ENCODE measurements at places on chromosomes 4 and X.

- DNase-seq: no peak
- no peak overlapping the region for H3K4me3 ChIP-seq
- H3K27ac ChIP-seq: no peak overlapping the region
- no peaks in the 10 kb centered on the region for H3K36me3 ChIP-seq
- H3K4me1 ChIP-seq: no peaks in the 10 kb centered on the region
These were observed 7.6 kb upstream of the BST1 start for GRCh38 chr4:15695240-15695699.

DNA sequence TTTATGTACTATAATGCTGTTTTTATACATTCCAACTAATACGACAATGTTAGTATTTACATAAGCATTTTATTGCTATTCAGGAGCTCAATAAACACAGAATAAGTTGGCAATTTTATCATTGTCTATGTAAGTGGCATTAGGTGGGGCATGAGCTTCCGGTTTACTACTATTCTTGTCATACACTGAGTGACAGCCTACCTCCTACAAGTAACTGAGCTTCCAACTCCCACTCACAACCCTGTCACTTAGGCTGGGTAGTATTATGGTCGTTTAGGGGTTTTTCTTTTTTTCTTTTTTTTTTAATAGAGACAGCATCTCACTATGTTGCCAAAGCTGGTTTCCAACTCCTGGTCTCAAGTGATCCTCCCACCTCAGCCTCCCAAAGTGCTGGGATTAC, 7.4 kb downstream of the PPID start:
- no peak overlapping the region for H3K27ac ChIP-seq
- H3K4me3 ChIP-seq: no peak overlapping the region
- no peaks in the 10 kb centered on the region for H3K27me3 ChIP-seq

DNA sequence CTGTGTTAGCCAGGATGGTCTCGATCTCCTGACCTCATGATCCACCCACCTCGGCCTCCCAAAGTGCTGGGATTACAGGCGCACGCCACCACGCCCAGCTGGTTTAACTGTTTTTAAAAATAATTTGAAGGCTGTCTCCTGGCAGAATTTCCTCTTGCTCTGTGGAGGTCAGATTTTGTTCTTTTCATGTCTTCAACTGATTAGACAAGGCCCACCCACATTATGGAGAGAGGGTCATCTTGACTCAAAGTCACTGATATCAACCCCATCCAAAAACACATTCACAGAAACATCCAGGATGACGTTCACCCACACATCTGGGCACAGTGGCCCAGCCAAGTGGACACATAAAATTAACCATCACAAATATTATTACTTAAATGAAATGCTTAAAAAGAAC, 365.4 kb downstream of the DHRSX start:
- no peaks in the 10 kb centered on the region for H3K4me1 ChIP-seq
- H3K27ac ChIP-seq: no peak overlapping the region
- DNase-seq: no peak
- H3K36me3 ChIP-seq: no peaks in the 10 kb centered on the region
- H3K27me3 ChIP-seq: peaks cover under 1% of the 10 kb centered on the region

DNA sequence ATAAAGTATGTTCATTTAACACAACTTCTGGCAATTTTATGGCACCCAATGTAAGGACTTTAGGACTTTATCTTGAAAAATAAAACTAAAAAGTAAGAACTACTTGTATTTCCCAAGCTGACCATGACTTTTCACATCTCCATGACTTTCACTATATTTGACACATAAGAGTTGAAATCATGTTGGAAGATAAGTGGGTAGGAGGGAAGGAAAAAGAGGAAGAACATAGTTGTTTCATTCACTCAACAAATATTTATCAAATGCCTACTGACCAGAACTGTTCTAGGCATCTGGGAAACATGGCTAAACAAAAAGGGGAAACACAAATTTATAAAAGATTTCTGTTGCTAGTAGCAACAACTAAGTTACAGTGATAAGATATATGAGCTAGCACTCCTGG, 16.0 kb downstream of the SCLT1 start:
- H3K27me3 ChIP-seq: no peaks in the 10 kb centered on the region
- H3K36me3 ChIP-seq: peaks cover 68% of the 10 kb centered on the region
- no peak for DNase-seq

GRCh38 chrX:53686151-53686885, at the start of gene HUWE1:
TSS of gene HUWE1 (minus strand) at chrX:53686719. CDS start at chrX:53654107, 32,612 bp downstream.
- peak; percentile 82 for DNase-seq
- peak within 1 kb of the TSS; percentile 87 for H3K27ac ChIP-seq
- peak within 1 kb of the TSS; percentile 91 for H3K4me3 ChIP-seq
- peaks cover 34% of the 10 kb centered on the region for H3K4me1 ChIP-seq
- H3K27me3 ChIP-seq: no peaks in the 10 kb centered on the region
- H3K36me3 ChIP-seq: peaks cover 14% of the 10 kb centered on the region

GRCh38 chr4:146255874-146256273, 41.5 kb downstream of the REELD1 start:
- no peak overlapping the region for H3K27ac ChIP-seq
- no peak for DNase-seq
- peaks cover 23% of the 10 kb centered on the region for H3K36me3 ChIP-seq
- no peak overlapping the region for H3K4me3 ChIP-seq
- H3K27me3 ChIP-seq: no peaks in the 10 kb centered on the region
- H3K4me1 ChIP-seq: no peaks in the 10 kb centered on the region

DNA sequence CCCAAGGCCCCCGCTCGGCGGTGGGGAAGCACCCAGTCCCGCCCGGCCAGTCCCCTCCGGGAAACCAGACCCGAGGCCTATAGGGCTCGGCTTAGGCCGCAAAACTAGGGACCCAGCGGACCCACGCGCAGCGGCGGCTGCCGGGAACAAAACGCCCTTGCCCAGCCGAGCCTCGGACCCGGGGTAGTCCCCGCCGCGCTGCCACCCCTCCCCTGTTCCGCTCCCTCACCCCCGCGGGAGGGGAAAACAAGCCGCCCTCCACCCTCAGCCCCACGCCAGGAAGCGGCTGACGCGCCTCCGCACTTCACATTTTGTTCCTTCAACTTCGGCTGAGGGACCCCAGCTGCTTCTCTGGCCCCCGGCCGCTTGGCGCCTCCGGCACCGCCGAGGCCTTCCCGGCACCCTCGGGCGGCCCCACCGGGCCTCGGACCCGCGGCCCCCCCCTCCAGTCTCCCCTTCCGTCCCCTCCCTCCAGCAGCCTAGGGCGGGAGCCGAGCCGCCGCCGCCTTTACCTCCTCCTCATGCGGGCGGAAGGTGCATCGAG, 694 bp downstream of the PDS5A start:
- DNase-seq: no peak
- H3K27me3 ChIP-seq: no peaks in the 10 kb centered on the region
- peaks cover 35% of the 10 kb centered on the region for H3K36me3 ChIP-seq
- peaks cover 32% of the 10 kb centered on the region for H3K4me1 ChIP-seq
- peak overlapping the region; percentile 83 for H3K4me3 ChIP-seq
- peak overlapping the region; percentile 85 for H3K27ac ChIP-seq

DNA sequence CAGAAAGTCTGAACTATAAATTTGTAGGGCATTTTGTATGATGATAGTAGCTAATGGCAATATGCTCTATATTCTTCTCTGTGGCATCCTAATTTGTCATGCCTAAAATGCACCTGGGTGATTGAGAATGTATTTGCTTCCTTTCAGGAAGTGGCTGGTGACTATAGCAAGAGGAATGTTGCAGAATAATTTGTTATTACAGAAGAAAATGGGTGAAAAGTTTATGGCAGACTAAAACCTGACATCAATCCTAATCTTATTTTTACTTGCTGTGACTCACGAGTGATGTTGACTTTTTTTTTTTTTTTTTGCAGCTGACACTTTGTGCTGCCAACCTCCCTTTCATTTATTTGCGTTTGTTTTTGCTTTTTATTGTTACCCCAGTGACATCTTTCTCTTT, 141.1 kb downstream of the MSL3 start:
- no peaks in the 10 kb centered on the region for H3K36me3 ChIP-seq
- no peak overlapping the region for H3K4me3 ChIP-seq
- no peak overlapping the region for H3K27ac ChIP-seq
- H3K4me1 ChIP-seq: no peaks in the 10 kb centered on the region

- H3K36me3 ChIP-seq: no peaks in the 10 kb centered on the region
- H3K4me1 ChIP-seq: no peaks in the 10 kb centered on the region
- H3K27ac ChIP-seq: no peak overlapping the region
- no peak for DNase-seq
These were observed 31.8 kb downstream of the PDGFC start for GRCh38 chr4:156939801-156940200.

DNA sequence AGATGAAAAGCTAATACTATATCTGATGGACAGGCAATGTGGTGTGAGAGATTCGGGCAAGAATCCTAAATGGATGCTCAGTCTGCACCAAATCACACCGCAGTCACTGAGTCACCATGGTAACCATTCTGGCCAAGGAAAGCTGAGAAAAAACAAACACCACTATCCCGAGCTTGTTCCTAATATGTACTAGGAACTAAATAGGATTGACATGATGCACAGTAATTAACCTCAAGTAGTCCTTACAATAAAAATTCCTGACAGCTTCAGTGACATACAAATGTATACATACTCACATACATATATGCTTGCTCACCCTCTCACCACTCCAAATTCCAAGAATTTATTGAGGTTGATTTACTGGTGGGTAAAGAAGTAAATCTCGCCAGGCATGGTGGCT, 1.1 kb upstream of the RAB40A start:
- no peak overlapping the region for H3K4me3 ChIP-seq
- no peaks in the 10 kb centered on the region for H3K36me3 ChIP-seq
- H3K4me1 ChIP-seq: no peaks in the 10 kb centered on the region
- H3K27me3 ChIP-seq: no peaks in the 10 kb centered on the region
- DNase-seq: no peak

DNA sequence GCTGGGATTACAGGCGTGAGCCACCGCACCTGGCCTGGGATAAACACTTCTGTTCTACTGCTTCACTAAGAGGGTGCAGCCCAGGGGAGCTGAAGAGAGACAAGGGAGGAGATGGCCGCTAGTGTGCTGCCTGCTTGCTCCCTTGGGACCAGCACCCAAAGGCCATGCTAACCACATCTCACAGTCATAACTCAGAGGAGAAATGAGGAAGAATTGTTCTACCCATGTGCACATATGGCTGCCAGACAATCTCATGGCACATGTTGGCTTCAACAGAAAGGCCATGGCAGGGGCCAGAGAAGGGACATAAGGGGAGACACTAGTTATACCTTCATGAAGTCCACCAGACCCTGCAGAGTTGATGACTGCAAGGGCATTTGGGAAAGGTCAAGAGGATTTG, 22.4 kb downstream of the CLDN22 start:
- H3K27ac ChIP-seq: no peak overlapping the region
- peaks cover 2% of the 10 kb centered on the region for H3K27me3 ChIP-seq
- H3K4me1 ChIP-seq: no peaks in the 10 kb centered on the region
- H3K4me3 ChIP-seq: no peak overlapping the region

GRCh38 chr4:77220828-77221613, 64.0 kb downstream of the CCNG2 start:
- H3K4me3 ChIP-seq: no peak overlapping the region
- DNase-seq: no peak
- no peaks in the 10 kb centered on the region for H3K36me3 ChIP-seq
- no peaks in the 10 kb centered on the region for H3K27me3 ChIP-seq

GRCh38 chr4:38891051-38891983, 23.7 kb downstream of the FAM114A1 start:
- no peaks in the 10 kb centered on the region for H3K27me3 ChIP-seq
- no peak overlapping the region for H3K27ac ChIP-seq
- H3K4me1 ChIP-seq: peaks cover 7% of the 10 kb centered on the region
- H3K36me3 ChIP-seq: no peaks in the 10 kb centered on the region
- no peak overlapping the region for H3K4me3 ChIP-seq

- peaks cover 1% of the 10 kb centered on the region for H3K27me3 ChIP-seq
- H3K27ac ChIP-seq: no peak overlapping the region
- DNase-seq: no peak
These were observed 62.3 kb downstream of the RTL9 start for GRCh38 chrX:110420771-110421499.

Data from activated B cell treated with CpG ODN at 0.5 μM for 24 hours (primary cell).